ENCODE measurements at places on chromosomes 6 and 20.

DNA sequence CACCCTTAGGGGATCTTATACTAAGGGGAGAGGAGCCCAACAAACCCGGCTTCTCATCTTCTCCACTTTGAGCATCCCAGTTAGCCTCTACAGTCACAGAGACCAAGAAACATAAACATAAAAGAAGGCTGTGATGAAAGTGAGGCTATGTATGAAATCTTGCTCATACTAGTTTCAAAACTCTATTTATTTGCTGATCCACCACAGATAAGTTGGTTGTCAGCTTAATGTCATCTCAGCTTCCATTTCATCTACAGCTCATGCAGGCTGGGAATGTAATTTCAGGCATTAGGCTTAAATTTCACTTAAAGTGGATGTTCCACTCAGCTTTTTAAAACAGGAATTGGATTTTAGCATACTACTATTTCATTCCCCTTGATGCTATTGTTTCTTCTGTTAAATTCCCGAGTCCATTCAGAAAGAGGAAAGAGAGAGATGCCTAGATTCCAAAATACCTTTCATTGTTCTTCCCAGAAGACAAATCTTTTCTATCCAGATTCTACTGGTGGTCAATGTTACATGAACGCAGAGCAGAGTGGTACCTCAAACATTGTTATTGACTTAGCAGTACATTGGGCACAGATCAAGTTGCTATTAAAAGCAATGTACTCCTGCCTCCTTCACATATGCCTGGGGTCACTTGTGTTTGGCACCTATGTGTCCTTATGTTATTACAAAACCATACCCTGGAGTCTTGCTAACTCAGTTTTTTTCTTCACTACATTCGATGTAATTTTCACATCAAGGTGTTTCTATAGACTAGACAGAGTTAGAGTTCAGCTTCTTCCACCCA lies 149.0 kb downstream of the HACE1 start:
- DNase-seq, result no peak

GRCh38 chr6:52306972-52307870 lies 22.7 kb upstream of the MCM3 start:
- DNase-seq, result no peak

GRCh38 chr20:46752728-46753127 lies 43.3 kb downstream of the SLC2A10 start:
- DNase-seq, result peak; percentile 50

- no peak for DNase-seq
Observed at GRCh38 chr20:61437280-61438206, 185.5 kb downstream of the CDH4 start.

DNA sequence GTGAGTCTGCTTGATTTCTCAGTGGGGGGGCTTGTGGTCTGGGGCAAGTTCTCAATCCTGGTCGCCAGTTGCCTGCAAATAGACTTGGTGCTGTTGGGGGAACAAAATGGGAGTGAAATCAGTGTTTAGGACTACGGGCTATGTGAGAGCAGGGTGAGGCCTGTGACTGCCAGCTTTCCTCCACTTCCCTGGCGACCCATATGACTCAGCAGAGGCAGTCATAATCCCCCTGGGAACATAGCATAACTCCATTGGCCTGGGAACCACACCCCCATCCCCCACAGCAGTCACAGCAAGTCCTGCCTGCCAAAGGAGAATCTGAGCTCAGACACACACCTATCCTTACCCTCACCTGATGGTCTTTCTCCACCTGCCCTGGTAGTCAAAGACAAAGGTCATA lies 387.9 kb downstream of the LMBRD1 start:
- DNase-seq, result no peak

DNA sequence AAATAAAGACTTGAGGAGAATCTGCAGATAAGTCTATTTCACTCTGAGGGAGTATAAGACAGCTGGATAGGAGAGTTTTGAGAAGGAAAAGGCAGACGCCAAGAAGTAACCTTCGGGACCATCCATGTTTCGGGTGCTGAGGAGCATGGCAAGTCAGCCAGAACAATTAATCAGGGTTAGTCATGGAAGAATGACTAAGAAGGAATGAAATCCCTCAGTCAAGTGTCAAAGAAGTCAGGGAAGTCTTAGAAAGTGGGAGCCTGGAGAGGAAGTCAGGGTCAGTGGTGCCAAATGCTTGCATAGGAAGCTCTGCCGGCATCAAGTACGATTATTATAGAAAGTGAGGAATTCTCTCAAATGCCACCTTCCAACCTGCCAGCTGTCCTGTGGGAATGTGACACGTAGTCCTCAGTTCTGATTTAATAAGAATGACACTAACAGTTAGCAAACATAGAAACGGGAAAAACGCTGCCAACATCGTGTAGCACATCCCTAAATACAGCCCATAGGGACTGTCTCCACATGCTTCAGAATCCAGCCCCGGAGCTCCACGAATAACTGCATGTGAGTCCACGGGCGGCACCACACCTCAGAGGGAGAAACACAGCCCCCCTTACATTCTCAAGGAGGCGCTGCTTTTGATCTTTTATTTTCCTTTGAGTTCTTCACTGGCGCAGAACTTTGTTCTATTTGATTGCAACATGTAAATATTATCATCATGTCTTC lies 602.7 kb downstream of the PRKN start:
- no peak for DNase-seq

DNA sequence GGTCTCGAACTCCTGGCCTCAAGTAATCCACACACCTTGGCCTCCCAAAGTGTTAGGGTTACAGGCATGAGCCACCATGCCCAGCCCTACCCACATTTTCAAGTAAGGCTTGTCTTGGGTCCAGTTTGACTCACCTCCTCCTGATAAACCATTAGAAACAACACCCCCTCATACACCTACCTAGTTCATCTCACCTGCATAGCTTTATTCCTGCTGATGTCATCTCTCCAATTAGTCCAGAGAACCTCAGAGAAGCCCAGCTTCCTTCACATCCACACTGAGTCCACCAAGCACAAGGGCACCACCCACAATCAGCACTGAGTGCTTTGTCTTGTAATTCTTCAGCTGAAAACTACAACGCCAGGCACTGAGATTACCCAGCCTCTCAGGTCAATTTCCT lies 35.3 kb downstream of the KIF16B start:
- DNase-seq, result no peak

DNA sequence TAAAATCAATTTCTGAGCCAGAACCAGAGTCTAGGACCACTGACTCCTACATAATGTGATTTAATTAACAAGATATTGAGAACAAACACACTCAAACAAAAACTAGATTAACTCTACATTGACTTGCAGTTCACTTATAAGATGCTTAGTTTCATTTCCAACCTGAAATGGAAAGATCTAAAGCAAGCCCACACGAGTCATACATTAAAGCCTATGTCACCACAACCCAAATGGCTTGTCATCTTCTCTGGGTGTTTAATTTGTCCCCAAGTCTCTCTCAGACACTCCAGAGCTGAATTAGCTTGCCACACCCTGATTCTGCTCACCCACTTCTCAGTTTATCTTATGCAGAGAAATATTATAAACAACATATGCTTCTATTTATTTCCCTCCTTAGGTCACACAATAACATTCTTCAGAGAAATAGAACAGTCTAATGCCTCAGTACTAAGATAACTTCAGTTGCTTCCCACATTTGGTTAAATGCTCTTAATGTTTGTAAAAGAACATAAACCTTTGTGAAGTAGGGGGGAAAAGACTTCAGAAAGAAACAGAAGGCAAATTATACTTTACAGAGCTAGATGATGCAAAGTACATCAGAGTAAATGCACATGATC lies 8.8 kb upstream of the FBXO30 start:
- no peak for DNase-seq

GRCh38 chr20:36541768-36542488 lies 609 bp downstream of the MYL9 start:
- no peak for DNase-seq

Data from activated CD4-positive, alpha-beta T cell treated with anti-CD3 and anti-CD28 coated beads, Interleukin-2, amount 50 U/mL, for 1 hour (primary cell).